Foreskin fibroblast (primary cell): ENCODE measurements at places on chromosomes 4 and X.

- no peak for DNase-seq
Measured at GRCh38 chr4:145822181-145822580, 116.4 kb downstream of the ZNF827 start.

GRCh38 chr4:183330841-183331240 is 8.6 kb upstream of the CLDN24 start:
- DNase-seq, result no peak

GRCh38 chrX:39866229-39866628 is 231.5 kb downstream of the BCOR start:
- DNase-seq, result no peak

GRCh38 chrX:39175418-39176057 is 374.3 kb downstream of the MID1IP1 start:
- DNase-seq, result no peak

DNA sequence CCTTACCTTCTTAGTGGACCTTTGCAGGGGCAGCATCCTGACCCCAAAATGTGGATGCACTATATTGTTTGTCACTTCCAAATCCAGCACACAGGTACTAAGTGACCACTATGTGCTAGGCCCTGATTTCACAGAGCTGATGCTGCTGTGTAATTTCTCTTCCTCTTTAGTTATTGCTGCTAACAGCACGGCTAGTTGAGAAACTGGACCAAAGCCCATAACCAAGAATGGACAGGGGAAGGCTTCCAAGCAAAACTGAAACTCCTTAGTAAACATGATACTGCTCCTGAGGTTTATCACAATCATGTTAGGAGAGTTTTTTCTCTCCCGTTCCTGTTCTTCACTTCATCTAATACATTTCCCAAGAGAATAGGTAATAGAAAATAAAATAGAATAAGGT is 172.9 kb upstream of the TTC29 start:
- DNase-seq, result peak; percentile 75

- no peak for DNase-seq
Measured at GRCh38 chrX:135522132-135522530, 1.7 kb downstream of the INTS6L start.

DNA sequence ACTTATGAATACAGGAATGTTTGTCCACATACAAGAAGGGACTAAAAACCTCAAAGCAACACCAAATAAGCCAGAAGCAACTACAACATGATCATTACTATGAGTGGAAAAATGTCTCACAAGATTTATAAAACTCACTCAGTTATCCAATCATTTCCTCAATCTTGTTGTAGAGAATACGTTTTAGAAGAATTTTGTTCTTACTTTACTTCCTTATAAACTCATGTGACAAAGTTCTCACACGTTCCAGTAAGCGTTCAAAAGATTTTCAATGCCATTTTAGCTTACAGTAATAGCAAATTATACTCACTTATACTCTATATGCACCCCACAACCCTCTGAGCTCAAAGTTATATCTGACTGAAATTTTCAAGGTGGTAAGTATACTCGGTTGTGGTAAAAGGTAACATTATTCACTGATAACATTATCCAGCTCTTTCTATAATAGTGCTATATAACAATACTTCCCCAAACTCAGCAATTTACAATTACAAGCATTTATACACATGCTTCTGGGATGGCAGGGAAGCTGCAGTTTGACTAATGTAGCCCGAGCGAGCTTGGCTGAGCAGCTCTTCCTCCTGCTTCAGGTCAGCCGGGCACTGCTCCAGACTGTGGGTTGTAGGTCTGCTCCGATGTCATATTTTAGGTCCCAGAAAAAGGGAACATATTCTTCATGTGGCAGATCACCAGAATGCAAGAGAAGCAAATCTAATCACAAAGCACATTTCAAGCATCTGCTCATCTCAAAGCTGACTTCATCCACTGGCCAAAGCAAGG is 226.3 kb downstream of the RCHY1 start:
- DNase-seq, result no peak
